ENCODE measurements at places on chromosomes 6 and 20.

DNA sequence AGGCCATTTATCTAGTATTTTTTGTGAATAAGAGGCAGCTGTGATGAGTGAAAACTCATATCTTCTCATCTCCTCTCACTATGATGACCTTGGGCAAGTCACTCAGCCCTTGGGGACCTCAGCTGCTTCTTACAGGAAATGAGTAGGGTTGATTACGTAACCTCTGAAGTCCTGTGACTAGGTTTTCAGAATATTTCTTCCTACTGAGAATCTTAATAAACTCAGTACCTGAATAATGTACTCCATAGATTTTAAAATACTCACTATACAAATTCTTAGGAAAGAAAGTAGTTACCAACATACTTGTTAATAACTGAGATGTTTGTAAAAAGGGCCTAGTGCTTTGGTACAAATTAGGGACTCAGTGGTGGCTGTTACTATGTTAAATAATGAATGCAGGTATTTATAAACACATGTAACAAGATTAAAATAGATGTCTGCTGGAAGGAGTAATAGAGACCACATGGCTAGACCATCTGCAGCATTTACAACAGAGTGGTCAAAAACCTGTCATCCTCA, 60.9 kb downstream of the RPRD1B start:
- no peak for DNase-seq

DNA sequence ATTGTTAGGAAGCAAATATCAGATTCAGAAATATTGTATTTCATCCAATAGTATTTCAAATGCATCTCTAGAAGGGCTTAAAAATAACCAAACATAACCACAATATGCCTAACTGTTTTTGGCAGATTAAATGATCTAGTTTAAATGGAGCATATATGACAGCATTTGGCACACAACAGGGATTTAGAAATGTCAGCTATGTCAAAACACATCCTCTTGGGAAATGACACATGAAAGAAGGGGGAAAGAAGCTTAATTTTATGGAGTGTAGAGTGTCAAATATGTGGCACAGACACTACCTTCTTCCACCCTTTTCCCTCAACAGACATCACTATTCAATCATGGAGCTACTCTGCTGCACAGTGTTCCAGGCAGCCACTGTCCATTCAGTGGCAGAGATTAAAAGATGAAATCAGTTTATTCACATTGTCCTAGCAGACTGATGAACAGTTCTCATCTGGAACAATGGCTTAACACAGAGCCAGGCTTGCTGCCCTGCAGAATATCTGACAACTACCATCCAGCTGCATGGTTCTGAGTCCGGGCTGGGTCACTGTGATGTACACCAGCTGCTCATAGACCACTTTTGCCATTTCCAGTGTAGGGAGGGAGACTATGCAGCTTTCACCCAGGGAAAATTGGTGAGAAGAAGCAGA, 349.8 kb downstream of the DHX35 start:
- no peak for DNase-seq

DNA sequence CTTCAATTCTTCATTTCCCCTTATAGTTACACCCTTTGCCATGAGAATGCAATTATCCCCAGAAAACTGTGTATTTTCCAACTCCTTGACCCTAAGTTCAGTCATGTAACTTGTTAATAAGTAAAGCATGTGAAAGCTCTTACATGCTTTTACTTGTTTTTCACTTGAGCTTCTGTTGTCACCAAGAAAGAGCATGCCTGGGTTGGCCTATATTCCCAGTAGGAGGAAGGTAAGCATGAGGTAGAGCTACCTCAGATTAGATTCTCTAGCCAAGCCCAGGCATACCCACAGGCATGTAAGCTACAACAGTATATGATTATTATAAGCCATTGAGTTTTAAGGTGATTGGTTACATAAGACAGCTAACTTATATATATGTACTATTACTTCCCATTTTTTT, 101.7 kb upstream of the SMLR1 start:
- DNase-seq = no peak

DNA sequence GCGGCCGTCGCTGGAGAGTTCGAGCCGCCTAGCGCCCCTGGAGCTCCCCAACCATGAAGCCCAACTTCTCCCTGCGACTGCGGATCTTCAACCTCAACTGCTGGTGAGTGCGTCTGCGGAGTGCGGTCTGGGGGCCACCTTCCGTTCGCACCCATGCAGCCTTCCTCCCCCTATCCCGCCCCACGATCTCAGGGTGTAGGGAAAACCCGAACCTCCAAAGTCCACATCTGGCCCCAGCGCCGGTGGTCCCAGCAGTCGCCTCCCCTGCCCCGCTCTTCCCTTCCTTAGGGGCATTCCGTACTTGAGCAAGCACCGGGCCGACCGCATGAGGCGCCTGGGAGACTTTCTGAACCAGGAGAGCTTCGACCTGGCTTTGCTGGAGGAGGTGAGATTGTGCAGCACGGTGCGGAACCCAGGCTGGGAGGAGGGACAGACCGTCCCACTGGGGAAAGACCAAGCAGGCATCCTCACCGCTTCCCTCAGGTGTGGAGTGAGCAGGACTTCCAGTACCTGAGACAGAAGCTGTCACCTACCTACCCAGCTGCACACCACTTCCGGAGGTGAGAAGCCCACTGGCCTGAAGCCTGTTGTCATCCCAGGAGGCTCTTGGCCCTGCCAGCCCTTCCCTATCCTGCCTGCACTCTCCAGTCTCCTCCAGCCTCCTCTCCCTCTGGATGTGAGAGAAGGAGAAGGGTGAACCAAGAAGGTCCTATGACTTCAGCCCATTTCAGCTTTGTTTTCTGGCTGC, 719 bp downstream of the SMPD2 start:
- DNase-seq = no peak

DNA sequence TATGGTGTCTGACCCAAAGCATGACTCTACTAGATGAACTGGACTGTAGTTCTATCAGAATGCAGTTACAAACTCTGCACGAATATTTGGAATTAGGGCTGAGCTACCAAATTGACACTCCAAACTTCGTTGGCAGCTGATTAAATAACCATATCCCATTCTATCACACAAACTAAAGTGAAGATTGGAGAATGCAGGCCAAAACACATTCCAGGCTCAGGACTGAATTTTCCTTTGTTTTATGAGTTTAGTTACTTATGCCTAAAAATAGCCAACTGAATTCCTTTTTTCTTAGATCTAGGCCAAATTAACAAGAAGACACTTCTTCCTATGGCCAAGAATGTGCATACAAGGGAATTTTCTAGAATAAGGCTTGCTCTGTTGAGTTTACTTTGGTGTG, 9.7 kb upstream of the KIAA0408 start:
- DNase-seq = no peak

GRCh38 chr6:624979-625378, 31.9 kb downstream of the HUS1B start:
- no peak for DNase-seq

GRCh38 chr6:136284909-136285308, 4.7 kb downstream of the BCLAF1 start:
- DNase-seq = no peak

GRCh38 chr6:14681699-14682487, 564.0 kb upstream of the JARID2 start:
- no peak for DNase-seq

- DNase-seq = no peak
Measured at GRCh38 chr20:45518282-45518681, 2.9 kb upstream of the SPINT3 start.

- DNase-seq = no peak
Measured at GRCh38 chr6:69622924-69623323, 173.9 kb downstream of the LMBRD1 start.

DNA sequence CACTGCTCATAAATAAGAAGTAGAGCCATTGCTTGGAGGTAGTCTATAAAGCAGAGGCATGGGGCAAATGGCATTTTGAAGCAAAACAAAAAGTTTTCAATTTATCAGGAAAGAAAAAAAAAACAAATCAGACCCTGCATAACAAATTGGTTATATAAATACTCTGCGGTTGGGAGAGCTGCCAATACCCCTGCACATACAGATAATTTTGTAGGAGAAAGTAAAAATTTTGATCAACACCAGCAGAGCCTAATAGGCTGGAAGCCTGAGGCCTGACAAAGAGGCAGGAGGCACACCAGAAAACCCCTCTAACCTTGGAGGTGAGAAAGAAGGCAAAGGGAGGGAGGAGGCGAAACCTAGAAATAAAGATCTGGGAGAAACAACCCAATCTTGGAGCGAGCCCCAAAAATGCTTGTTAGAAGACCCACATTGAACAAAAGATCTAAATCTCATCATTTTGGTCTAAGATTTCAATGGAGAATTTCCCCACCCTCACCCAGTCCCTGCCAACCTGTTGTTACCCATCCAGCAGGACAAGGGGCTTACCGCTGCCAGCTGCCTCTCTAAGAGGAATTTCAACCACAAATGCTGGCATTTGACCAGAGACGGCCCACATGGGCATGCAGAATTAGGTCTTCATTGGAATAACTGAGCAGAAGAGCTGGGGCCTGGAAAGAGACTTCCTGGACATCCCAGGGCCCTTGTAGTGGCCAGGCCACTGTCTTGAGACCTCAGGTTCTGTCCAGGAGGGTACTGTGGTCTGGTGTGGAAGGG, 28.4 kb downstream of the FOXA2 start:
- no peak for DNase-seq

DNA sequence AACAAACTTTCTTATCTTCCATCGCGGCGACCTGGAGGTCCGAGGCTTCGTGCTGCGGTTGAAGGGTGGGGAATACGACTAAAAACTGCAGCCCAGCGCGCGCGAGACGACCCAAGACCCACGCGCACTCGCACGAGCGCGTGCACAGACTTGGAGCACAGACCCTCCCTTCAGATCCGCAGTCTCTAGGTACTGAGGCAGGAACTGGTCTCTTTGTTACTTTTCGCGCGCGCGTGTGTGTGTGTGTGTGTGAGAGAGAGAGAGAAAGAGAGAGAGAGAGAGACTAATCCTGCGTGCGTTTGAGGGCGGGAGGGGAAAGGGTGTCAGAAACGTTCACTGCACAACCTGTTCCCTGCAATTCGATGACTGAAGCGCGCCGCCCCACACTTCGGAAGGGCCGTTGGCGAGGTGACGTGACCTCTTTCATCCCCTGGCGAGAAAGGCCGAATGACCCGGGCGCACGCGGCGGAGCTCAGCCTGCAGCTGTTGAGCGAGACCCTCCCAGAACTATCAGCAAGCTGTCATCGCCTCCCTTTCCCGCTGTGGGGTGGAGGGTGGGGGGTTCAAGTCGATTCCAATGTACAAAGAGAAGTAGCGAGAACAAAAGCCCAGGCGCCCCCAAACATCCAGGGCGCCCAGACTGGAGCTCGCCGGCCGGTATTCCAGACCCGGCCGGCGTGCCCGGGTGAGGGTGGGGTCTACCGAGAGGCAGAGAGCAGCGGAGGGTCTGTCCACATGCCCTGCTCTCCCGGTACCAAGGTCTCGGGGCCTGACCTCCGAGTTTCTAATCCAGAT, 1.5 kb upstream of the TUBB2B start:
- DNase-seq = no peak

- DNase-seq = no peak
Measured at GRCh38 chr6:140203661-140204147, 829.3 kb upstream of the CITED2 start.

- no peak for DNase-seq
Measured at GRCh38 chr6:43744931-43745727, 24.9 kb upstream of the VEGFA start.

DNA sequence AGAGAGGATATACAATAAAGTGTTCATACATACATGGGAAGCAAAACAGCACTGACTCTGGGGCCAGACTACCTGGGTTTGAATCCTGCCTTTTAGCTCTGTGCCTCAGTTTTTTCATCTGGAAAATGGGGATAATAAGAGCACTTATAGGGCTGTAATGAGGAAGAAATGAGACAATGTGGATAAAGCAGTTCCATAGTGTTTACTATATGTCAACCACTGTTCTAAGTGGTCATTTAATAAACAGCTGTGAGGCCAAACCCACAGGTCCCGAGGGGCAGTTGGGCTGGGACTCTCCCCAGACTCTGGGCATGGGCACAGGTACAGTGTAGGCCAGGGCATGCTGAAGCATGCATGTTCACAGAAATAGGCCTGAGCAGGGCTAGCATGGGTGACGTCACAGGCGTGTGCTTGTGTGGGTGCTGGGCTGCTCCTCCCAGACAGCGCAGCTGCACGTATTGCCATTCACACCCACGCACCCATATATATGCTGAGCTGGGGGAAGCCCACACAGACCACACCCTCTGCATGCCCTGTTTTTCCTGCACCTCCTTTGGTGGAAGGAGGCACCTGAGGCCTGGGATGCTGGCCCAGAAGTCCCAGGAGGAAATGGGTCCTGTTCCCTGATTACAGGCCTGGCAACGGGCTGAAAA, 3.5 kb upstream of the PLCG1 start:
- peak; percentile 29 for DNase-seq

GRCh38 chr6:14309516-14309915, 191.9 kb downstream of the CD83 start:
- no peak for DNase-seq

- DNase-seq = no peak
Measured at GRCh38 chr20:50251992-50252511, 61.4 kb downstream of the CEBPB start.

GRCh38 chr6:117459204-117459944, 23.1 kb upstream of the DCBLD1 start:
- DNase-seq = no peak

DNA sequence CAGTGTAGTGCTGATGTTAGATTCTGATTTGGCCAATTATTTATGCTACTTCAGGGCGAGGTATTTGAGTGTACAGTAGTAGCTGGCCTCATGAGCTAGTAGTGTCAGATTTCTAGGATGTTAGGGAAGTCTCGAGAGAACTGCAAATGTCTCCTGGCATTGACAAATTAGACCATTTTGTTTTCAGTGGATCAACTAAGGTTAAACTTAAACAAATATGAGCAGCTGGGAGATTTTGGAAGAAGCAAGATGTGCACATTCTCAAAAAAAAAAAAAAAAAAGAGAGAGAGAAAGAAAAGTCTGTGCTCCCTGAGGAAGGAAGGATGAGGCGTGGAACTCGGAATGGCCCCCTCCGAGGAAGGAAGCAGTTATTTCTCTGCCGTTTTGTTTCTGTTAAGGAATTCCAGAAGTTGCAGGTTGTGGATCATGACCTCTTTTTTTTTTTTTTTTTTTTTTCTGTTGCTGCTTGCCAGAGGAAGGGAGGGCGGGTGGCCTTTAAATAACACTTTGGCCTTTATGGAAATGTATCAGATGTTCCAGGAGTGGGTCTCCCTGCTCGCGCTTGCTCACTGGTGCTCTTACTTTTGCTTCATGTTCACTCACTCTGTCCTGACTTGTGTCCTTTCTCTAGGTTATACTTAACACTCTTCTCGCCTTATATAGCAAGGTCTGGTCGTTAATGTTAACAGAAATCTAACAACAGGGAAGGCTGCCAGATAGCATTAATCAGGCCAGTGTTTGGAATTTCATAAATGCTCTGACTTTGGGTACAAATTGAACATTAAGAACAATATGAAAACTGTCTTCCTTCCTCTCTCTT, 124.4 kb downstream of the TCP11 start:
- no peak for DNase-seq

Data from stimulated activated CD4-positive, alpha-beta T cell treated with anti-CD3 and anti-CD28 coated beads, Interleukin-15, amount 100 ng/mL, for 1 hour (primary cell).